ENCODE measurements at places on chromosomes 3 and 15.

- peaks cover 16% of the 10 kb centered on the region for H3K27me3 ChIP-seq
- H3K4me3 ChIP-seq, result no peak overlapping the region
- H3K27ac ChIP-seq, result no peak overlapping the region
These were observed 123.0 kb downstream of the FAM43A start for GRCh38 chr3:194808640-194809097.

GRCh38 chr3:30302027-30302426 lies 304.4 kb upstream of the TGFBR2 start:
- no peaks in the 10 kb centered on the region for H3K4me1 ChIP-seq
- no peak overlapping the region for H3K4me3 ChIP-seq
- H3K36me3 ChIP-seq, result peaks cover 4% of the 10 kb centered on the region
- no peaks in the 10 kb centered on the region for H3K27me3 ChIP-seq
- DNase-seq, result no peak

DNA sequence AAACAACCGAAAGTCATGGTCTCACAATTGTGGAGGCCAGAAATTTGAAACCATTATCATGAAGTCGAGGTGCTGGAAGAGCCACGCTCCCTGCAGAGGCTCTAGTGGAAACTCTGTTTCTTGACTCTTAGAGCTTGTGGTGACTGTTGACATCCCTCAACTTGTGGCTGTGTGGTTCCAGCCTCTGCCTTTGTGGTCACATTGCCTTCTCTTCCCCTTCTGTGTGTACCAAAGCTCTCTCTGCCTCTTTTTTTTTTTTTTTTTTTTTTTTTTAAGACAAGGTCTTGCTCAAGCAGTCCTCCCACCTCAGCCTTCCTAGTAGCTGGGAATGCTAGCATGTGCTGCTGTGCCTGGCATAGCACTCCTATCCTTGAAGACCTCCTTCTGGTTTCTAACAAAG lies 48.7 kb upstream of the CRTC3 start:
- no peaks in the 10 kb centered on the region for H3K27me3 ChIP-seq
- H3K4me1 ChIP-seq, result peaks cover 18% of the 10 kb centered on the region
- H3K36me3 ChIP-seq, result peaks cover 36% of the 10 kb centered on the region
- H3K27ac ChIP-seq, result no peak overlapping the region
- no peak for DNase-seq

DNA sequence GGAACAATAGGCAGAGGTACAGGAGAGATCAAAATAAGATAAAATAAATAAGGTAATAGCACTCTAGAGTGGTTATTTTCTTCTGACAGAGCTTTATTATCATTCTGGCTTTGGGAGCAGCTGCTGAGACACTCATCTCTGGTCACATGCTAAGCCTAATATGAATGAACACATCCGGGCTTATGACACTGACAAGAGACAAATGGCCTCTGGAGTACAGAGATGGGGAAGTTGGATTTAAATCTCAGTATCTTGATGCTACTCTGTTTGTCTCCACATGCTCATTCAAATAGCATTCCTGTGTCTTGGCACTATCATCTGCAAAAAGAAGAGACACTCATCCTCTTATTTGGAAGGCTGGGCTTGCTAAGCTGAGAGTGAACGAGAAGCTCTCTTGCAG lies 55.6 kb downstream of the TMEM45A start:
- H3K4me1 ChIP-seq, result no peaks in the 10 kb centered on the region
- H3K4me3 ChIP-seq, result no peak overlapping the region
- DNase-seq, result no peak
- peaks cover 4% of the 10 kb centered on the region for H3K36me3 ChIP-seq
- no peak overlapping the region for H3K27ac ChIP-seq

DNA sequence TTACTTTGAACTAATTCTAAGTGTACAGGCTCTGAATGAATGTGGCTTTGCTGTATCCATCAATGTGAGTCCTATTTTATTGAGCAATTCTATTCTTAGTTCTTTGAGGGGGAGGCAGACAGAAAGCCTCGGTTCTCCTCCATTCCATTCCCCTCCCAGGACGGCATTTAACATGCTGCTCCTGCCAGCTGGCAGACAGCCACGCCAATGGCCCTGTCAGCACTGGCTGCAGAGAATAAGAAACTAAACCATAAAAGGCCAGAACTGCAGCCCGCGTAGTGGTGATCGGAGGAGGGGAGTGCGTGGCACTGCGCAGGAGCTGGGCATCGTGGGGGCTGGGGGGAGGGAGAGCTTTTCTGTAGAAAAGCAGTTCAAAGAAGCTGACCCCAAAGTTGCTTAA lies 76.0 kb upstream of the HACD2 start:
- no peak for DNase-seq
- H3K27me3 ChIP-seq, result no peaks in the 10 kb centered on the region
- peaks cover 36% of the 10 kb centered on the region for H3K4me1 ChIP-seq
- H3K4me3 ChIP-seq, result no peak overlapping the region

GRCh38 chr3:63911509-63911872 lies 692 bp downstream of the SCAANT1 start:
- peak overlapping the region; percentile 93 for H3K4me3 ChIP-seq
- DNase-seq, result no peak
- no peak overlapping the region for H3K27ac ChIP-seq
- H3K36me3 ChIP-seq, result peaks cover 20% of the 10 kb centered on the region
- H3K4me1 ChIP-seq, result peaks cover 28% of the 10 kb centered on the region

DNA sequence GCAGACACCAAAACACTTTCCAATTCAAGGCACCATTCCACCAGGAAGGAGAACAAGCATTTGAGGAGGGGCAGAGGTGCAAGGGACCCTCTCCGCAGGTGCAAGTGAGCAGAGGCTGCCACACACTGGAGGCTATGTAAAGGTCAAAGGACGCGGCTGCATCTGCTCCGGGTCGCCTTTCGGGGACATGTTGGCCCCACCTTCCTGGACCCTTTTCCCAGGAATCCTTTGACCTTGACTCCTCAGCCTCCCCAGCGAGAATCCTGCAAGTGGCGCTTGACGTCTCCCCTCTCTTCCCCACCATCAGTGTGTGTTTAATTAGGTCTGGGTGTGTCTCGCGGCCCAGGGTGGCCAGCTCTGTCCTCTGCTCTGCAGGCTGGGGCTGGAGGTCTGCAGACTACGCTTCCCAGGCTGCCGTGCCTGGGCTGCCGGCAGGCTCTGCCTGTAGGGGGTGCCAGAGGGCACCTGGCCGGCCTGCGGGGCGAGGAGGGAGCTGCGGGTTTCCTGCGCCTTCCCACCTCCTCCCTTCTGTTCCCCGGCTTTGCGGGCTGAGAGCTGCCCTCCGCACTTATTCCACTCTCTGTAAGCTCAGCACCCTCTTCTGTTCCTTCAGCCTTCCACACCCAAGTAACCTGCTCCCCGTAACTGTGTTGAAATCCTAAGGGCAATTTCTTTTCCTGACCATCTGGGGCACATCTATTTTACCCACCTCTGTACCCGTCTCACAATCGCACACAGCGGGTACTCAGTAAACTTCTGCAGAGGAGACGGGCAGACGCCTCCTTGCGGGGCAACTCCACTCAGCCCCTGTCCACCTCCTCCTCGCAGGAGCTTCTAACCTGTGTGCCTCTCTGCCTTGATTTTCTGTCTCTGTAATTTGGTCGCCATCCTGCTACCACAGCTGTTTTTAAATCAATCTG lies 129.8 kb downstream of the NSMCE3 start:
- peak; percentile 81 for DNase-seq
- peaks cover 32% of the 10 kb centered on the region for H3K27me3 ChIP-seq
- H3K36me3 ChIP-seq, result no peaks in the 10 kb centered on the region
- H3K27ac ChIP-seq, result no peak overlapping the region

- H3K36me3 ChIP-seq, result no peaks in the 10 kb centered on the region
- no peak overlapping the region for H3K27ac ChIP-seq
- H3K27me3 ChIP-seq, result no peaks in the 10 kb centered on the region
- peaks cover 4% of the 10 kb centered on the region for H3K4me1 ChIP-seq
- no peak for DNase-seq
These were observed 258.3 kb upstream of the ZPLD1 start for GRCh38 chr3:102176333-102177050.

- peaks cover 22% of the 10 kb centered on the region for H3K4me1 ChIP-seq
- peaks cover 4% of the 10 kb centered on the region for H3K36me3 ChIP-seq
- peaks cover 2% of the 10 kb centered on the region for H3K27me3 ChIP-seq
- peak overlapping the region; percentile 93 for H3K27ac ChIP-seq
- DNase-seq, result no peak
These were observed 15.6 kb downstream of the TEX264 start for GRCh38 chr3:51686512-51687215.

DNA sequence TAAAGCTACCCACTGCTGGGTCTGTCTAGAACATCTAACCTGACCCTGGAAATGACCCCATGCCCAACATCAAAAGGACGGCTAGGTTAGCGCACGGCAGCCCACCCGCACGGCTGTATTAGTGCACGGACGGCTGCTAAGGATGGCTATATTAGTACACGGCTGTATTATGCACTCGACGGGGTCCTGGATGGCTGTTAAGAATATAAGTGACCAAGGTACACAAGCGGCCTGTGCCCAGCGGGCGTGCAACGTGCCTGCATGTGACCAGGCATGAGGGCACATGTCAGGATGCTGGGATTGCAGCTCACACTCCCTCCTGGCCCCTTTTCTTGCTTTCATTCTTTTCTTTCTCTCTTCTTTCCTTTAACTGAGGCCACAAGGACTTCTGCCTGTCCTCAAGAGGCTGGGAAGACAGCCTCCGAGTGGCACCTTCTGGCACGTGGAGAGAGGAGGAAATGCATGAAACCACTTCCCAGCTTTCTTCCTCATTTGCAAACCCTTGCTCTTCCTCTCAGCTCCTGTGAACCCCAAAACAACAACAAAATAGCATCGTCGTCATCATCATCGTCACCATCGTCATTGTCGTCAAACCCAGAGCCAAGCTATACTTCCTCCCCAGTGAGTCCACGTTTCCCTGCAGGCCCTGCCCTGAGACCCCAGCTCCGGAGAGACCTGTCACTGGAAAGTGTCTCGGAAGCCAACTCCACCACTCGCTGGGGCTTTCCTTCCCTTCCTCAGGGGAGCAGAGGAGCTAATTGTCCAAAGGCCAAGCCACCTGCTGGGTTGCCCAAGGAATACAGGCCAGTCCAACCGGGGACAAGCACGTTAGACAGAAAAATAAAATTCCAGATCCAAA lies 101.8 kb downstream of the CHSY1 start:
- H3K36me3 ChIP-seq, result no peaks in the 10 kb centered on the region
- no peak for DNase-seq
- no peak overlapping the region for H3K4me3 ChIP-seq

DNA sequence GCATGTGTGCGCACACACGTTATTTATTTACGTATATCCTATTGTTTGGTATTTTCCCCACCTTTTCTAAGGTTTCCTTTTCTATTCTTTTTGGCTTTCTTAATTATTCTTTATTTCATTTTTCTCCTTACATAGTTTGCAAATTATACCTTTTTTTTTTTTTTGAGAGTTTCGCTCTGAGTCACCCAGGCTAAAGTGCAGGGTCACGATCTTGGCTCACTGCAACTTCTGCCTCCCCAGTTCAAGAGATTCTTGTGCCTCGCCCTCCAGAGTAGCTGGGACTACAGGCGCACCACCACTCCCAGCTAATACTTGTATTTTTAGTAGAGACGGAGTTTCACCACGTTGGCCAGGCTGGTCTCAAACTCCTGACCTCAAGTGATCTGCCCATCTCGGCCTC lies 20.0 kb upstream of the CILP start:
- H3K27ac ChIP-seq, result no peak overlapping the region
- peaks cover 7% of the 10 kb centered on the region for H3K4me1 ChIP-seq
- no peak for DNase-seq
- no peaks in the 10 kb centered on the region for H3K27me3 ChIP-seq
- no peak overlapping the region for H3K4me3 ChIP-seq

- H3K36me3 ChIP-seq, result no peaks in the 10 kb centered on the region
- no peak for DNase-seq
- no peak overlapping the region for H3K4me3 ChIP-seq
- no peak overlapping the region for H3K27ac ChIP-seq
These were observed 38.4 kb upstream of the SLC25A36 start for GRCh38 chr3:140903196-140903595.

- peaks cover 11% of the 10 kb centered on the region for H3K27me3 ChIP-seq
- peaks cover 32% of the 10 kb centered on the region for H3K4me1 ChIP-seq
- DNase-seq, result no peak
- H3K4me3 ChIP-seq, result peak overlapping the region; percentile 91
- peak overlapping the region; percentile 12 for H3K27ac ChIP-seq
These were observed 878 bp downstream of the SPPL2A start for GRCh38 chr15:50764461-50765194.

GRCh38 chr15:75811626-75812025 lies 31.6 kb upstream of the UBE2Q2 start:
- H3K36me3 ChIP-seq, result no peaks in the 10 kb centered on the region
- peaks cover 14% of the 10 kb centered on the region for H3K4me1 ChIP-seq

DNA sequence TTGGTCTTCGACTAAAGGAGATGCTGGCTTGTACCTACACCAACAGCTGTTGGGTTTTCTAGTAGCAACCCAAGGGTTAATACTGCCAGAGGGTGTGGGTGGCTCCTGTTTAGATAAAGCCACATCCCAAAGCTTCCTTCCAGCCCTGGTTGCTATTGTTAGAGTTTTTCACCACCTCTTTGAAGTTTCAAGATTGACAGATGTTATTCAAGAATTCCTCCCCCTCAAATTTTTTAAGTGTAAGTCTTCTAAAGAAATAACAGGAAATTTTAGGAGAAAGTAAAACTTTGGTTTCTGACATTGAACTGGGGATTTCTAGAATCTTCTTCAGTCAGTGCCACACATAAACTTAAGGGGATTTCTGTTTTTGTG lies 60.9 kb downstream of the TGFBR2 start:
- H3K36me3 ChIP-seq, result peaks cover 35% of the 10 kb centered on the region
- peaks cover 51% of the 10 kb centered on the region for H3K4me1 ChIP-seq
- H3K27ac ChIP-seq, result no peak overlapping the region
- peaks cover 3% of the 10 kb centered on the region for H3K27me3 ChIP-seq
- no peak for DNase-seq

- no peak for DNase-seq
- peak overlapping the region; percentile 73 for H3K4me3 ChIP-seq
- H3K27ac ChIP-seq, result no peak overlapping the region
- H3K36me3 ChIP-seq, result peaks cover 4% of the 10 kb centered on the region
These were observed 2.0 kb upstream of the JMJD7 start for GRCh38 chr15:41825572-41826535.

DNA sequence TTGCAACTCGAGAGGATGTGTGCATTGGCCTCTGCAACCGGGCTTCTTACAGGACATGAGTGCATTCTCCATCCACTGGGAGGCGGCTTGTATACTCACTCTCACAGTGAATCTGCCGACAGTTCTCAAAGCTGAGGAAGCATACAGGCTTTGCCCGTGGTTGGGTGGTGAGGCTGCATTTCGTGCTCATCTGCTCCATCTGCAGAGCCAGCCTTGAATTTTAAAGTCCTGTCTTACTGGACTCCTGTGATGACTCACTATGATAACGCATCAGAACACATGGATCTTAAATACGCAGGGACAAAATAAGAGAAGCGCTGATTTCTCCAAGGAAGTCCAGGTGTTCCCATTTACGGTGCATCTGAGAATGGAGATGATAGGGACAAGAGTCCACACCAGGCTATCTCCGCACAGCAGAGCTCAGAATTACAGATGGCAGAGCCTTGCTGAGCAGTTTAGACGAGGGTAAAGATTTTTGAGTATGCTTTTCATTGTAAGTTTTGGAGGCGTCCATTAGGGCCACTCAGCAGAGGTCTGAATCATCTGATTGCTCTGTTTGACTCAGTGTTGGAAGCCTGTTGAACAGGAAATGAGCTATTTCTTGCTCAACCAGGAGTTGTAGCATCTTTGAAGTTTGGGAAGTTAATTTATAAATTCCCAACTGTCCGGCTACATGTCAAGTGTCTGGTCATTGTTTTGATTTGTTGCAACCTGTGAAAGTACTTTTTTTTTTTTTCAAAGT lies 87.1 kb downstream of the GABRG3 start:
- no peak overlapping the region for H3K27ac ChIP-seq
- no peak overlapping the region for H3K4me3 ChIP-seq

- DNase-seq, result no peak
- H3K4me1 ChIP-seq, result peaks cover 13% of the 10 kb centered on the region
- H3K27me3 ChIP-seq, result peaks cover 47% of the 10 kb centered on the region
- no peak overlapping the region for H3K27ac ChIP-seq
- H3K4me3 ChIP-seq, result no peak overlapping the region
These were observed 121.9 kb downstream of the RPLP1 start for GRCh38 chr15:69574506-69574905.

All from nephron progenitor cell (in vitro differentiated cells).